ENCODE measurements at places on chromosomes 1 and 21.
A peak's percentile ranks its signal among the peaks of the same experiment; 100 is the strongest.

GRCh38 chr1:222256058-222256457 is 291.8 kb downstream of the HHIPL2 start:
- no peak for DNase-seq

DNA sequence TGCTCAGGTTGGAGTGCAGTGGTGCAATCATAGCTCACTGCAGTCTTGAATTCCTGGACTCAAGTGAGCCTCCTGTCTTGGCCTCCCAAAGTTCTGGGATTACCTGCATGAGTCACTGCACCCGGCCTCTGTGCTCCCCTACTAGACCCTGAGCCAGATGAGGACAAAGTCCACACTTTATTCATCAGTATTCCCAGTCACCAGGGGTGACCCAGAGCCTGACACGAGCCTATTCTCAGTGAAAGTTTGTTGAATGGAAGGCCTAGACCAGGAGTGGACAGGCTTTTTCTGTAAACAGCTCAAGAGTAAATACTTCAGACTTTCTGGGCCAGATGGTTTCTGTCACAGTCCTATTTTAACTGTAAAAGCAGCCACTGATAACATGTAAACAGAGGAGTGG is 68.2 kb downstream of the MAB21L3 start:
- no peak for DNase-seq

GRCh38 chr1:164613176-164613575 is 54.2 kb downstream of the PBX1 start:
- DNase-seq = no peak

- no peak for DNase-seq
These were observed 446.9 kb downstream of the NEGR1 start for GRCh38 chr1:71835442-71835813.

- DNase-seq = no peak
These were observed 107.4 kb downstream of the SLC5A9 start for GRCh38 chr1:48329905-48330304.

- DNase-seq = peak; percentile 38
These were observed 105.0 kb downstream of the LEPR start for GRCh38 chr1:65525266-65526048.

DNA sequence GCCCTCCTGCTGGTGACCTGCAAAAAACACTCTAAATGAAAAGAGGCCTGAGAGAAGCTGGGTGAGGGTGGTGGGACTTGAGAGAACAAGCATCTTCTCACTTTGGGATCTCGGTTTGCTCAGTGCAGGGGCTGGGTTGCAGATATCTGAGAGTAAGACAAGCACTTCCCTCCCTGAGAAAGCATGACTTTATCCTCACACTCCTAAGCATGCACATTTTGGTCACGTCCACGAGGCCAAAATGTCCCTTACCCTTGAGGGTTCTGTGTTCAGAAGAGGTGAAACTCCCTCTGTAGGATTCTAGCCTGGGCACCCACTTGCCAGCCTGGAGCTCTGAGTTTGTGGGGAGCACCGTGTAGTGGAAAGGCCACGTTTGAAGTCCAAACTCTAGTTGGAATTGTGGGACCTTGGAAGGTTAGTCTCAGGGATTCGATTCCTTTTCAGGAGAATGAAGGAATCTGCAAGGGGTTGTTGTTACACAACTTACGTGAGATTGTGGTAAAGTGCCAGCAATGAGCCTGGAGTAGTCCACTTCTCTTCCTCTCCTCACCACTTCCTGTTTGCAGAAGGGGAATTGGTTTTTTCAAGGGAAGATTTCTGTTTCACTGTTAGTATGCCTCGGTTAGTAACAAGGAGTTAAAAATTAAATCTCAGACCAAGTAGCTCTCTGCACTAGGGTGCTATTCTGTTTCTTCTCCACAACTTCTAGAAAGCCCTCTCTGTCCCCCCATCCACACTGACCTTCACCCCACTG is 3.0 kb downstream of the FCAMR start:
- no peak for DNase-seq

DNA sequence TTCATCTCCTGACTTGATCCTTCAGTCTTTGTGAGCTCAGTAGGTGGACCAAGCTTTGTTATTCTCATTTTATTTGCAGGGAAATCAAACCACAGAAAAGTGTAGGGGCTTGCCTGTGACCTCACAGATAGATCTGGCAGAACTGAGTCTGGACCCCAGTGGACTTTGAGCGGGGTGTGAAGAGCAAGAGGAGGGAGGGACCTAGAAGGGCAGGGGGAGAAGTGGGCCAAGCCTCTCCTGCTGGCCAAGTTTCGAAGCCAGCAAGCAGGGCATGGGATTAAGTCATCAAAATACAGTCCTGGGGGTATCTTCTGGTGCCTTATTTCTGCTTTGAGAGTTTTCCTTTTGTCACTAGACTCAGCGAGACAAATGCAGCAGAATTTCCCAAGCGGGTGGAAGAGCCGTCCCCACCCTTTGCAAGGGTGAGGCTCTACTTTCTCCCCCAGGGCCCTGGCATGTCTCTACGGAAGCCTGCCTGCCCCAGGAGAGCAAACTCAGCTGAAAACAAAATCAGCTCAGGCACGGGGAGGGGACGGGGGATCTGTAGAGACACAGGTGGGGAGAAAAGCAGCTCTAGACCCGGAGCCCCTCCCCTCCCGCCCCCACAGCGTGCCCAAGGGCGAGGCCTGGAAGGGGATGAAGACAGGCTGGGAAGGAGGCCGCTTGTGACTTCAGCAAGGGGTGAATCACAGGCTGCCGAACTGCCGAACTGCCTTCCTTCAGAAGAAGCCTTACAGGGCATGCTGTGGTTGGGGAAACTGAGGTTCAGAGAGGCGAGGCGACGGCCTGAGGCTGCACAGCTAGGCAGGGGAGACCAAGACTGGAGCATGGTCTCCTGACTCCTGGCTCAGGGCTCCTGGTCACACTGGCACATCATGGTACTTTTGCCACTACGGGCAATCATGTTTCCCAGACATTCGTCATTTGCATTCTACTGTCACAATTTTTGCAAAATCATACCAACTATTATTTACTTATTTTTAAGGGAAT is 19.2 kb downstream of the PKP1 start:
- no peak for DNase-seq

DNA sequence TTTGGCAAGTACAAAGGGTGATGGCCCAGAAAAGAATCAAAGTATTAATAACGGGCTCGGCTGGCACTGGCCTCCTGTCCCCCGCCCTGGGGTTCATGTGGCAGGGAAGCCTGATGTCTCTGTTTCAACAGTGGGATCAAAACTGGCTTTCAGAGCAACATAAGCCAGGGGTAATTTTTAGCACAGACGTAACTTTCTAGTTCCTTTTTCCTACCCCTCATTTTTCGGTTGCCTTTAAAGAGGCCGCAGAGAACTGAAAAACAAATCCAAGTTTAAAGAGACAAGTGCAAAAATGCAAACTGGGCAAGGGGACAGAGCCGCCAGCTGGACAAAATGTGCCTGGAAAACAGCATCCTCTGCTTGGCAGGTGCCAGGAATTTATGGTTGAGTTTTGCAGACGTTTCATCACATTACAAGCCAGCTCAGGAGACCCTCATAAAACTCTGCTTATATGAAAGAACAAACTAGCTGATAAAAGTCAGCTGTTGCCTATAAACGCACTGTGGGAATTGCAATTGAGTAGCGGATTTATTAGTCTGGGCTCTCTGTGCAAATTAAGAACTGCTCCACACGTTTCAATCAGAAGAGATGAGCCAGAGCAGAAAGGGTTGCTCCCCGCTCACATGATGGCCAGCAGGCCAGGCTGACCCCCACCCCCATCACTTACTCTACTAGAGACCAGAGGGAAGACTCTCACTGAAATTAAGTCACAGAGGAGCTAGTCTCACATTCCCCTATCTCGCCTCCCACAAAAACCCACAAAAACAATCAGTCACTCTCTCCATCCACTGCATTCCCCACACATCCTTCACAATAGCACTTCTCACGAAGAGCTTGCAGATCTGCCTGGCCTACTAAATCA is 15.8 kb upstream of the CDCA8 start:
- peak; percentile 31 for DNase-seq

GRCh38 chr1:203069030-203069747 is 16.6 kb downstream of the MYOG start:
- DNase-seq = no peak

GRCh38 chr1:77888781-77889642 is 588 bp downstream of the NEXN start:
- no peak for DNase-seq

DNA sequence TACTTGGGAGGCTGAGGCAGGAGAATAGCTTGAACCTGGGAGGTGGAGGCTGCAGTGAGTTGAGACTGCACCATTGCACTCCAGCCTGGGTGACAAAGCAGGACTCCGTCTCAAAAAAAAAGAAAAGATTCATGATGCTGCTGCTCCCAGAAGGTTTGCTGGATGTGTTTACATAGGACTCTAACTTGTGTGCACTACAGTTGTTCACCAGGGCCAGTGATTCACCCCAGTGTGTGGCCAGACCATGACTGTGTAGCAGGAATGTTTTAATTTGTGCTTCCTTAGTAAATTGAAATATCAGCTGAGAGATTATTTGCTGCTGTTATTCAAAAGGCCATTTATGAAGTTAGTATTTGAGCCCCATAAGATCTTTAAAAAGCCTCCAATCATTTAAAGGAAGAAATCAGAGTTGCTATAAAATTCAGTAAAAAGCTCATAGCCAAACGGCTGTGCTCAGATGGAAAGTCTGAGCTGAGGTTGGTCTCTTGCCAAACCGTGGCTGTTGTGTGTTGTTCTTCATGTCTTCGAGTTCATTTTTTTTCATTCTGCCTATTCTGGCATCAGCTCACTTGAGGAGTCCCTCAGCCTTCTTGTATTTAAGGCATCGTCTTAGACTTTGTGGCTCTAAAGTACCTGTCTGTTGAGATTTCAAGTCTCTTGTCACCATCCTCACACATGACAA is 18.1 kb upstream of the PGD start:
- DNase-seq = no peak

- DNase-seq = no peak
These were observed 73.6 kb upstream of the LYST start for GRCh38 chr1:235940285-235940684.

DNA sequence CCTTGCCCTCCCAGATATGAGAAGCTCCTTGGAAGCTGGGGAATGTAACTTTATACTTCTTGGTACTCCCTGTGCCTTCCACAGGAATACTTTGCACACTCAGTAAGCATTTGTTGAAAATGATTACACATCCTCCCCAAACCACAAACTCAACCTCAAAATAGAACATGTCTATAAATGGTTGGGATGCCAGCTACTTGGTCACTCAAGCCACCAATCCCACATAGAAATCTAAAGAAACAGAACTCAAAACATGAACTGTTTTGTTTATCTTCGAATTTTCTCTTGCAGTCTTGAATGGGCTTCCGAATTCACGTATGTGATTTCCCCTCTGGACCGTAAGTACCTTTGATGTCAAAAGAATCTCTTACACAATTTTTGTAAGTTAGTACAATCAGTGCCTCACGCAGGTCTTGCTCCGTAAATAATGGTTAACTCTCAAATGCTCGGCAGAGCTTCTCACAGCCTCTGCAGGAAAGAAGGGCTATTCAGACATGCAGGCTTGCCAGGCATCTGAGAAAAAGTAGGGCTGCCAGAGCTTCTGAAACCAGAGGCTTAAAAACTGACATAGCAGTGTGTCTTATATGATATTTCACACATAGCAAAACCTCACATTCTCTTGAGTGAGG is 26.9 kb downstream of the SORT1 start:
- DNase-seq = no peak

GRCh38 chr1:208098773-208099172 is 145.4 kb downstream of the PLXNA2 start:
- no peak for DNase-seq

DNA sequence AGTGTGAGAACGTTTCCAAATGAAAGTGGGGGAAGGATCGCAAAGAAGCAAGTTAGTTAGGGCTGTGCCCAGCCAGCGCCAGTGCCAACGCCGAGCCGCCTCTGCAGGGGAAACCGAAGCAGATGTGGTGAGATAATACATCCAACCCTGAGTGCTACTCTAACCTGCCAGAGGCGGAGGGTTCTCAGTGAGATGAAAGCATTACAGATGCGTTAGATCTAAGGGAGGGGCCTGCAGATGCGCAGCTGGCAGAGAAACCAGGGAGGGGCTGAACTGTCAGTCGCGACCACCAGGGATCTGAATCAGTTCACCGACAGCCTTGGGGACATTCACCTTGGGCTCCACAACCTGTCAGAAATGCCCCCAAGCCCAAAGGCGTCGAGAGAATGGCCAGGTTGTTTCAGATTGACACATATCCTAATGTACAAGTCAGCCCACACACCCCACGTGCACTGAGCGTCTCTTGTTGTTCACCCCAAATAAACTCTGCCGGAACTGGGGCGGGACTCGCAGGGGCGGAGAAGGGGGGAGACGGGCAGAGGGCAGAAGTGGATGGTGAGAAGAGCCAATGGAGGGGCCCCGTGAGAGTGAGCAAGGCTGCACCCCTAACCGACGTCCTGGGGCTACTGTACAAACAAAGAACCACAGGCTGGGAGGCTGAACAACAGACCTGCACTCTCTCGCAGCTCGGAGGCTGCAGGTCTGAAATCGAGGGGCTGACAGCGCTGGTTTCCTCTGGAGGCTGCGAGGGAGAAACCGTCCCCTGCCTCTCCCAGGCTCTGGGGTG is 8.7 kb upstream of the UMODL1 start:
- DNase-seq = no peak

GRCh38 chr21:45379171-45379900 is 25.6 kb upstream of the COL18A1 start:
- peak; percentile 21 for DNase-seq

GRCh38 chr1:95966866-95967265 is 732.9 kb downstream of the RWDD3 start:
- no peak for DNase-seq

DNA sequence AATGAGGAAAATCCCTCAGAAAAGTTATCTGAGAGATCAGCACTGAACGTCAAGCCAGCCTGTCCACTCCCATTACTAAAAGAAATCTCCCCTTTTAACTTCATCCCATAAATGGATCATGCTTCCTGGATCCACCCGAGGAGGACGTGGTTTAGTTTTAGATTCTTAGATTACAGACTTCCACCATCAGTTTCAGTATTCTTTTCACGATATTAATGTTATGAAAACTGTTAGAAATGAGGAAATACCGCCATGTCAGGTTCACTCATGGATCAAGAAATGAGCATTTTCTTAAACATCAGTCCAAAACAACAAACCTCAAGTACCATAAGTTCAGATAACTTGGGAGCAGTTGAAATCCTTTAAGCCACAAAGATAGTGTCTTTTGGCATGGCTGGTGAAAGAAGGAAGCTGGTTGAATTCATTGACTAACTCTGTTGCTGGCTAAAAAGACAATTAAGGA is 49.8 kb downstream of the NFIA start:
- no peak for DNase-seq

GRCh38 chr1:200660719-200661118 is 9.0 kb downstream of the DDX59 start:
- DNase-seq = peak; percentile 29

DNA sequence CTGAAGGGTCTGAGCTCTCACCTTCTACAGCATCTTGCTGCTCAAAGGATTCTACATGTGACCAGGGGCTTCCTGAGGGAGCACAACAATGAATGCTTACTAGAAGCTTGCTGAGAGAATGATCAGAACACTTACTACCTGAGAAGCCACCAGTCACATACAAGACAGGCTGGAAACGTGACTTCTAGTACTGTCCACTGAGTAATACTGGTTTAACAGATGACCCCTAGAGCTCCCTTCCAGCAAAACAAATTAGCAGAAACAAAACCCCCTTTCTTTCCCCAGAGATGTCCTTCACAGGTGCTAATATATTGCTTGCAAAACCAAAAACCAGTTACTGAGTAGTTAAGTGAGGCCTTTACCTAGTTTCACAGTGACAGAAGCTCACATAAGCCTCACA is 2.1 kb downstream of the TAF5L start:
- DNase-seq = no peak

Measured in ovary (tissue), 10 donors.